ENCODE measurements at places on chromosomes 4 and X.

DNA sequence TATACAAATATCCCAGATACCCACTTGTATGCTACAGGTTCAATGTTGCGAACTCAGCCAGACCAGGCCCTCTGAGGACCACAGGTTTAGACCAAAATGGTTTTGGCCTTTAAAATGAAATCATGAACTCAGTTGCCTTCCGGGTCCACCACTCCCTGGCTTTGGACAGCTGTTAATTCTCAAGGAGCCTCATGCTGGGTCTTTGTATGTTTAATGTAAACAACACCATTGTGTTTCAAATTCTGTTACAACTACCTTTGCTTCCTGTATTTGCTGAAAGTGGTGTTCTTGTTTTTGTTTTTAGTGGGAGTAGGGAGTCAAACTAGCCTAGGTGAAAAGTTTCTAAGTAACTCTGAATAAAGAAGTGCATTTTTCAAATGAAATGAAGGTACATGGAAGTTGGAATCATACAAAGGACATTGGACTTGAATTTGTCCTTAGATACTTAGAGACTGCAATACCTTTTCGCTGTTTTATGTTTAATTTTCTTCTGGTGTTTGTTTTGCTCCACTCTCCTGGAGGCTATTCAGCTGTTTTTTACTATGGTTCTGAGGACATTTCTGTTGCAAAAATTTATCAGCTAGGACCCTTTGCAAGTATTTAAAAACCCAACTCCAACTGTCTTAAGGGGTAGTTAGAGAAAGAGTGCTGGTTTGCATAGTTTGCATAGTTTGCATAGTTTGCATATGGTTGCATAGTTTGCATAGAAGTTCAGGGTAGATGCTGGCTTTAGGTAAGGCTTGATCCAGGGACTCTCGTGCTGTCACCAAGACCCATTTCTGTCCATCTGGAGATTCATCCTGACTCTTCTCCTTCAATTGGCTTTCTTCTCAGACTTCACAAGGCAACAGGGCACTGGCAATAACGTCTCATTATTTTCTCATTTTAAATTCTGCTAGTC, 70.1 kb downstream of the MID1IP1 start:
- no peak for DNase-seq

DNA sequence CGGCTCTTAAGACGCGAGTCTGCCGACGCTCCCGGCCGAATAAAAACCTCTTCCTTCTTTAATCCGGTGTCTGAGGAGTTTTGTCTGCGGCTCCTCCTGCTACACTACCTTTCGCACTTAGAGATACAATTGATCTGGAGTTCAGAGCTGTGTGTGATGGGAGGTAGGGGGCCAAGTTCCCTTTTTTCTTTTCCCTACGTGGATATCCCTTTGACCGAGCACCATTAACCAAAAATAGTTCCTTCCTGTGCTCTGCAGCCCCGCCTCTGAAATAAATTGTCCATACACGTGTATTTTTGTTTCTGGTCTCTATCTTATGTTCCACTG, 555 bp upstream of the PGM2 start:
- DNase-seq: no peak

GRCh38 chr4:36385951-36386571, 104.6 kb downstream of the DTHD1 start:
- DNase-seq: no peak

DNA sequence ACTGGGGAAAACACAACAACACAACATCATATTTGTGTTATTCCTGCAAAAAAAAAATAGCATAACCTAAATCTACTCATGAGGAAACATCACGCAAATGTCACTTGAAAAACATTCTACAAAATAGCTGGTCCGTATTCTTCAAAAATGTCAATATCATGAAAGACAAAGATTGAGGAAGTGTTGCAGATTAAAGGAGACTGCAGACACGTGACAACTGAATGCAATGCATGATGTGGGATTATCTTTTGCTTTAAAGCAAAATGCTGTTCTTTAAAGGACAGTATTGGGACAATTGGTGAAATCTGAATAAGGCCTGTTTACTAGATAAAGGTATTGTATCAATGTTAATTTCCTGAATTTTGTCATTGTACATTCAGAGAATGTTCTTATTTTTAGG, 157.7 kb downstream of the SMIM20 start:
- no peak for DNase-seq

DNA sequence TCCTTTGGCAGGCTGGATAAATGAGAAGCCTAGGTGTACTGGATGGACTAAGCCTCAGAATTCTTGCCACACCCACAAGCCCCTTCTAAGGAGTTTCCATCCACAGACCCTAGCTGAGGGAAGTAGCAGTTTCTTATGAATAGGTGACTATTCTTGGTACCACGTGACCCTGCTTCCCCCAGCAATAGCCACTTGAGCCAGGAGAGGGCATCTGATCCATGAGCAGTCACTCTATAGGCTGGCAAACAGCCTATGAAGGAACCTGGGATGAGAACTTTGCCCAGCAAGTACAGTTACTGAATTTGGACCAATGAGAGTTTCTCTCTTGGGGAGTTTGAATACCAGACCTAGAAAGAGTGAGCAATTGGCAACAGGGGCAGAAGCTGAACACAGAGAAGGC, 84.0 kb downstream of the RTL9 start:
- no peak for DNase-seq

- no peak for DNase-seq
These were observed 8.2 kb downstream of the ARAP2 start for GRCh38 chr4:36236159-36236558.

- no peak for DNase-seq
These were observed 9.2 kb upstream of the MSN start for GRCh38 chrX:65658229-65658628.

DNA sequence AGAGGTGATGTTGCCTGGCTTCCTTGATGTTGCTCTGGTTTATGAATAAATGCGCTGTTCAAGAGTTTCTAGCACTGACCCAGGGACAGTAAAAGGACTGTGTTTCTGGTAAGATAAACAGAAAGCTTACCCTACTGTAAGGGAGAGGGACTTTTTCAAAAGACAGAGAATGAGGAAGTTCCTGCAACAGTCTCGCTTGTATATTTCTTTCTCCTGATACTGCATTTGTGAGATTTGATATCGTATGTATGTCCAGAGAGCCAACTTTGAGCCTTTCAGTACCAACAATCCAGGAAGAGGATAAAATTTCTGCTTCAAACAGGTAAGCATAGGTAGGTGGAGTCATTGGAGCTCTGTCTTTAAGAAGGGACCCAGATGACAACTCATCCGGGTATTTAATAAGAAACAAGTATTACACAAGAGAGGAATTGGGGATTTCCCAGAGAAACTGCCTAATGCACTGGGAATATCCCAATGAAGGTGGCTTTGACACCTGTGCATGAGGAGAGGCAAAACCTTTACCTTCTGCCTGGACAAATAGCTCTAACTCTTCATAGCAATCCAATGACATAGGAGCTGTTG, 773 bp downstream of the DAPP1 start:
- no peak for DNase-seq

DNA sequence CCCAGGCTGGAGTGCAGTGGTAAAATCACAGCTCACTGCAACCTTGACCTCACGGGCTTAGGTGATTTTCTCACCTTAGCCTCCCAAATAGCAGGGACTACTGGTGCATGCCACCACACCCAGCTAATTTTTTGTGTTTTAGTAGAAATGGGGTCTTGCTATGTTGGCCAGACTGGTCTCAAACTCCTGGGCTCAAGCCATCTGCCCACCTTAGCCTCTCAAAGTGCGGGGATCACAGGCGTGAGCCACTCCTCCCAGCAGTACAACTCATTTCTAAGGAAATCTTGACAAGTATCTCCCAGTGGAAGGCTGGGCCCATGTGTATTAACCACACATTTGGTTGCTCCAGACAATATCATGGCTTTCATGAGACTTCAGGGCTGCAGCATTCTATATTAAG, 20.4 kb upstream of the PDLIM5 start:
- no peak for DNase-seq

DNA sequence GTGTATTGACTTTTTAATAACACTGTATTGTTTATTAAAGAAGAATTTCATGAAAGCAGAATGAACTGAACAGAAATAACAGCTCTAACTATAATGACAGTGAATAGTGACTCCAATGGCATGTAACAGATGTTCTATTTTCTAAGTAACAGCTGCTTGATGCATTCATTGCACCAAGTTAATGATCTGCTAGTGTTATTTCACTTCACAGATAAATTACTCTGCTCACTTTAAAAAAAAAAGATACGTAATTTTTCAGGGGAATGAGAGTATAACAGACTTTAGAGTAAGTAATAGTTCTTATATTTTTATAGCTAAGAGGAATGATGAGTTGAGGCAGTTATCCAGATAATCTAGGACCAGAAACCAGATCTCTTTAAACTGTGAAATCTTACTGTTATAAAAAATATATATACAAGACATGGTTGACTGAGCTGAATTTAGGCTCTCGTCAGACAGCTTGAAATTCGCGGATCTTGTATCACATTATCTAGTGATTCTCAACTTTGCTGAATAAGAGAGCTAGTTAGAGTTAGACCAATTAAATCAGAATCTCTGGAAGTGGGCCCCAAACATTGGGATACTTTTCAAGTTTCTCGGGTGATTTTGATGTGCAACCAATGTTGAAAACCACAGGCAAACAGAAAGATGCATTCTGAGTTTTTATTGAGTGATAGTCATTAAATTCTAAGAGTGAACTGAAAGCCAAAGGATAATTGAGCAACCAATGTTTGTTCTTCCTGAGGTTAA, 840.7 kb downstream of the DMD start:
- no peak for DNase-seq

GRCh38 chr4:153522802-153523094, 56.6 kb downstream of the TMEM131L start:
- no peak for DNase-seq

- DNase-seq: no peak
These were observed 34.2 kb downstream of the FAM193A start for GRCh38 chr4:2570551-2571222.

DNA sequence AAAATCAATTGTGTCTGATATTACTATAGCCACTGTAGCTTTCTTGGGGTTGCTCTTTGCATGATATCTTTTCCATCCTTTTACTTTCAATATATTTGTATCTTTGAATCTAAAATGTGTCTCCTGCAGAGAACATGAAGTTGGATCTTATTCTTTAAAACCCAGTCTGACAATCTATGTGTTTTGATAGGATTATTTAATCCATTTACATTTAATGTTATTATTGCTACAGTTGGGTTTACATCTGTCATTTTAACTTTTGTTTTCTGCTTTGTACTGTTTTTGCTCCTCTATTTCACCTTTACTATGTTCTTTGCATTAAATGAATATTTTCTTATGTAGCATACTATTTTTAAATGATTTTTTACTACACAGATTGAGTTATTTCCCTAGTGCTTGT, 230.9 kb downstream of the ANTXR2 start:
- no peak for DNase-seq

DNA sequence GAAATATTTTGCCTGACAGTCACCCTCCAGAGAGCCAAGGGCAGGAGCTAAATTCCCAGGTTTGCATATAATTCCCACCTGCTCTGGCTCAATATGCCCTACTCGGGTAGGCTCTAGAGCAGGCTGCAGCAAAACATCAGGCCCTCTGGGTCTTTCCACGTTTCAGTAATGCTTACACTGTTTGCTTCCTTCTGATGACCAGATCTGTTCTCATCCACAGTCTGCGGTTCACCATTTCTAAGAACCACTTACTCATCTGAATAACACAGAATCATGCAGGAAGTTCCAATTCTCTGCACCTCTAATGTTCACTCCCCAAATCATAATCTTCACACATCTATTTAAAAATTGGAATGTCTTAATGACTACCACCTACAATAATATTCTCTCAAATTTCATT, 141.4 kb downstream of the PPP3CA start:
- DNase-seq: no peak

DNA sequence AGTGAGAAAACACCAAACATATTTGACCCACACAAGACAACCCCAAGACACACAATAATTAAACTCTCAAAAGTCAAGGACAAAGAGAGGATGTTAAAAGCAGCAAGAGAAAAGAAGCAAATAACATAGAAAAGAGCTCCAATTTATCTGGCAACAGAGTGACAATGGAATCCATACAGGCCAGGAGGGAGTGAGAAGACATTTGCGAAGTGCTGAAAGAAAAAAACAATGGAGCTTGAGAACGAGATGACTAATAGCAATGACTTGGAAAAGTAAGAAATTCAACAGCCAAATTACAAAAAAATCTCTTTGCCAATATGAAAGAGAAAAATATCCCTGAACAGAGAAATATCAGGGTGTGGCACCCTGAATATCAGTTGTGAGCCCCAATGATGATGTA, 61.6 kb downstream of the MAD2L1 start:
- DNase-seq: no peak

DNA sequence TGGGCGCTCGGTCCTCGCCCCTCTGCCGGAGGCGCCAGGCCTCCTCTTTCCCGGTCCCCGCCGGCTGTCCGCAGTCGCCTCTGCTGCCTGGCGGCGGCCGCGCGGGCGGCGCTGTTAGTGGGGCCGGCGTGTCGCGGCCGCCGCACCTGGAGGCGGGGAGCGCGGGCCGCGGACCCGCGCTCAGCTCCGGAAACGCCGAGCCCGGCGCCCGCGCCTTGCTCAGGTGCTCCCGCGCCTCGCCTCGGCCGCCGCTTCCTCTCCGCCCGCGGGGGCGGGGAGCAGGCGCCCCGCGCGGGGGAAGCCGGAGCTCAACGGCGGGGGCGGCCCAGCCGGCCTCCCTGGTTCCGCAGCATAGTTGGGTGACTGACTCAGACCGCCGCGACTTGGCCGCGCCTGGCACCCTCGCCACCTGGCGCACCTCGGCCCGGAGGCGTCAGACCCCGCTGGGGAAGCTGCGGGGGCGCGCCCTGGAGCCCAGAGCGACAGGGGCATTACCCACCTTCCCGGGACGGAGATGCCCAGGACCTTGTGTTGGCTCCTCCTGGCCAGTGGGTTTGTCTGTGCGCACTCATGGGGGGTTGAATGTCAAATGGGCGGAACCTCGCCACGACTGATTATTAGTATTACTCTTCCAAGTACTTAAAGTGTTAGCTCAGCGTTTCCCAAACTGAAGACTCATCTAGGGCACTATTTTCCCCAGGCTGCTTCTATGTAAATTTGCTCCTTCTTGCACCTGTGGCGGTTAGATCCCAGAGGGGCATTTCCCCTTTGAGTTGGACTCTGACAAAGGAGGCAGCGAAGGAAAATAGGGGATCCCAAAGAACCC, at the start of gene ARAP2:
ARAP2 (minus strand) TSS at position 258 of the 826 bp plus-strand sequence. CDS start 15,028 bp downstream, outside the sequence.
- no peak for DNase-seq

DNA sequence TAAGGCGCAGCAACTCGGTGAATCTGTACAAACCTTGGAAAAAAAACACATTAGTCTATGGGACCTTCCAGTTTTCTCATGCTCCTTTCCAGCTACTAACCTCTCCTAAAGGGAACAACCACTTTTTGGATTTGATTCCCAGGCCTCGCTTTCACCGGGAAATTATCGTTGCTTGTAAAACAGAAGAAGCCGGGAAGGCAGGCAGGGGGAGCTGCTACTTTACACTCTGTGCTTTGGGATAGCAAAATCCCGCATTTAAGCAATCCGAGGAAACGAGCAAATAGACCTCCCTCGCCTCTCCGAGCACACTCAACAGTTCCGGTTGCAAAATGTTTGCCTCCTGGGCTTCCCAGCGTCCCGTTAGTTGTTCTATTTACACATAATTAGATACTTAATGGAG, 1.2 kb downstream of the CD38 start:
- peak; percentile 55 for DNase-seq

- no peak for DNase-seq
These were observed 75.6 kb downstream of the CCNG2 start for GRCh38 chr4:77232653-77233052.

GRCh38 chrX:40511258-40511657, 69.5 kb upstream of the ATP6AP2 start:
- DNase-seq: no peak
